Activated CD4-positive, alpha-beta T cell treated with anti-CD3 and anti-CD28 coated beads, Interleukin-10, Interleukin-2, amounts not matched to agents 100 ng/mL and 50 ng/mL, durations not matched to agents 16 hours and 8 hours (primary cell): ENCODE measurements at places on chromosomes 2 and 18.

DNA sequence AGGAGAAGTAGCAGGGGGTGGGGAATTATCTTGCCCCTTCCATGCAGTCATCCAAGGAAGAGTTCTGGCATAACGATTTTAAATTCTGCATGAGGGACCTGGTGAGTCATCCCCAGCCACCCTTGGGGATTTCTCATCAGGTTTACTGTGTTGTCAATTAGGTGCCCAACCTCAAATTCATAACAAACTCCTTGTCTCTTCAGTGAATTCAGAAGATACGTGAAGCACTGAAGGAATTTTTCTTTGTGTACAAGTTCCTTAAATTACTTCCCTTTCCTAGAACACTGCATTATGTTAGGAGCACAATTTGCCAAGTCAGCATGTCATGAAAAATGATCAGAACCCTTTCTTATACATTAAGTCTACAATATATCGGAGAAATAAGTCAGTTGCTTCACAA lies 70.8 kb upstream of the NOSTRIN start:
- no peak for DNase-seq

DNA sequence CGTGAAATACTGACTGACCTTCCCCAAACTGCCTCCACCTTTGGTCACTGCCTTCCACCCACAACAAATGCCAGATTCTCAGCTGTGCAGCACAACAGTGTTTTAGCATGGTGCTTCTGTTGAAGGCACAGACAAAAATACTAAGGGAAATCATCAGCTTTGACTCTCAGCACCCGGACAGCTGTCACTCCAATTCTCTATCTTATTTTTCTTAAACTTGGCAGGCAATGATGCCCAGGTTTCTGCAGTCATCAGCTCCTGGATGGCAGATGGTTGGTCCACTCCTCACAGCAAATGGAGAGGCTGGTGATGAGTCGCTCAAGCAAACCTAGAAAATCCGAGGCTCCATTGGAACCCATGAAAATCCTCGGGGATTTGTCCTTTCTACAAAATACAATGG lies 2.9 kb upstream of the FAM124B start:
- DNase-seq, result no peak

DNA sequence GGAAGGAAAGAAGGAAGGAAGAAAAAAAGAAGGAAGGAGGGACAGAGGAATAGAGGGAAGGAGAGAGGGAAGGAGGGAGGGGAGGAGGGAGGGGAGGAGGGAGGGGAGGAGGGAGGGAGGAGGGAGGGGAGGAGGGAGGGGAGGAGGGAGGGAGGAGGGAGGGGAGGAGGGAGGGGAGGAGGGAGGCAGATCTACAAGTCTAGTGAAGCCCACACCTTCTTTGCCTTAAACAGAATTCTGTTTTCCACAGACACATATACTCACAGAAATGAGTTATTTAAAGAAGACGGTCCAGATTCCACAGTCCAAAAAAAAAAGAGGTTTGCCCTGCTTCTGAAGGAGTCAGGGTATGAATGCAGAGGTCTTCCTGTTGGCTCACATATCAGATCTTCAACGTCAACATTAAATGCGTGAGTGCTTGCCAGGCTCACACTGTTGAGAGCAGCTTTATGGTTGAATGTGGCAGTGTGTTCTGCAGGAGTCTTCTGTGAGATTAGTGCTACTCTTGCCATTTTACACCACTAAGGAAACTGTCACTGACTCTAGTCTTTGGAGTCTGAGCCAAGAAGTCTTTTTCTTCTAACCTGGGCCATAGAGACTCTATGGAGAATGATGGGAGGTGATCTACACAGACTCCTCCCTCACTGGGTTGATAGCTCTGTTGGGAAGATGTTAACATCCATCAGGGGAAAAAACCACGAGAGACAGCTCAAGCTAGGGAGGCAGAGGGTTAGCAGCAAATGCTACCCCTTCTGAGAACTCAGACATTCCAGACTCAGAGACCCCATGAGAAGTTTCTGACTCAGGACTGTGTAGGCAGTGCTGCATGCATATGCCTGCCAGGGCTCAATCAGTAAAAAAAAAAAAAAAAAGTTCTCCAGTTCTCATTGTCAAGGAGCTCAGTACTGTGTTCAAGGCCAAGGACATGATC lies 23.3 kb downstream of the PAX8 start:
- DNase-seq, result no peak

DNA sequence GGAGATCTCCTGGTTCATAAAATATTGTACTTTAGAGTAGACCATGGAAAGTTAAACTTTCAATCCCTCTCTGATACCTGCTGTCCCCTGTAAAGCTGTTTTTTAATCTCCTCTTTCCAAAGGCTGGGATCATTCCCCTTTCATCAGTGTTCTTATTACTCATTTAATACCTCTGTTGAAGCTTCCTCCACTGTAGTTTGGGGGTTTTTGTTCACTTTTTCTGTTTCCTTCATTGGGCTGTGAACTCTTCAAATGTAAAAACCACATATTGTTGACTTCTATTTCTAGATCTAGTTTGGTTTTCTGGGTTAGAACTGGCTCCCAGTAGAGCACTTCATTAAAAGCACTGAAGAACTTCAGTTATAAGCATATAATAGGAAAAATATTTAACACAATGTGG lies 598.1 kb downstream of the RNF144A start:
- no peak for DNase-seq

DNA sequence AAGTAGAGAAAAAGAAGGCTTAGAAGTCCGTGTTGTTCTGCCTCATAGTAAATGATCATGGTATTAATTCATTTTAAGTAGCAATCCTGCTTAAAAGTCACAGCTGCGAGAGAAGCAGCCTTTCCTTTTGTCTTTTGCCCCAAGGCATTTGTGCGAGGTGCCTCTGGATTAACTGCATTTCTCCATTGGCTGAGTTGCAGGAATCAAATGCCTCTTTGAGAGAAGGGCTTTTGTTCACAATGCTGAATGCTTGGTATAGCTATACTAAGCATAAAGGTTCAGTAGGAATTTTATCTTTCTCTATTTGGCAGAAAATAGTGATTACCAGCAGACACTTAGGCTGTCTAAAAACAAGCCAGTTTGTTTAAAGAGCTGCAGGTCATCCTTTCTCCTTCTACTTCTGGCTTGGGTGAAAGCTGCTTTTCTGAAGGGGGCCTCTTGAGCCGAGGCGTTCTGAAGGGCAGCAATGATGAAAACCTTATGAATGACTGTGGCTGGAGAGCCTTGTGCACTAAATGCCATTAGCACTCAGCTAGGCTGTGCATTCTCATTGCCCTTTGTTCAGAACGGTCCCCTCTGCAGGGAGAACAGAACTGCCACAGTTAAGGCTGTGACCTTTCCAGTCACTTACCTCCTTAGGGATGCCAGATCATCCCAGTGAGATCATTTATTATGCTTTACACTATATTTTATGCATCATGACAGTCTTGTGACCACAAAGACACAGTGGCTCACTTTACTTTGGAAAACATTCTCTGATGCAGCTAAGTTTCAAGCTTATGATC lies 68.8 kb upstream of the TMEM87B start:
- DNase-seq, result no peak

DNA sequence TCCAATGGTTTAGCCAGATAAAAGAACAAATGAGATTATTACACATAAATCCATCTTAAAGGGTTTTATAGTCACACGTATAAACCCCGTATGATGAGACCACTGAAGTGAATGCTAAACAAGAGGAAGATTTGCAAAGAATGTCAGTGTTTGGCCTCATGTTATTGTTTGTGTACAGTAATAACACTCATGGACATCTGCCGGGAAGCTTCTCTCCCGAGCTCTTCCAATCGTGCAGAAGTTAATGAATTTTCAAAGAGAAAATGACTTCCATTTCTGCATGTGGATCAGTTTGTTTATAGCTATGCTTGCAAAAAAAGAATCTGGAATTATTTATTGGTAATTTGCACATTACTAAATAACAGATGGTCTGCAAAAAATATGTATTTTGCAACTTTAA lies 88.5 kb upstream of the APCDD1 start:
- no peak for DNase-seq
